ENCODE measurements at places on chromosomes 16 and 17.

- no peak for DNase-seq
Observed at GRCh38 chr16:68236826-68237242, 907 bp upstream of the ESRP2 start.

GRCh38 chr17:54455251-54455868, 445.3 kb upstream of the TOM1L1 start:
- DNase-seq: no peak

- DNase-seq: no peak
Observed at GRCh38 chr17:60247836-60248461, 98.2 kb downstream of the CA4 start.

DNA sequence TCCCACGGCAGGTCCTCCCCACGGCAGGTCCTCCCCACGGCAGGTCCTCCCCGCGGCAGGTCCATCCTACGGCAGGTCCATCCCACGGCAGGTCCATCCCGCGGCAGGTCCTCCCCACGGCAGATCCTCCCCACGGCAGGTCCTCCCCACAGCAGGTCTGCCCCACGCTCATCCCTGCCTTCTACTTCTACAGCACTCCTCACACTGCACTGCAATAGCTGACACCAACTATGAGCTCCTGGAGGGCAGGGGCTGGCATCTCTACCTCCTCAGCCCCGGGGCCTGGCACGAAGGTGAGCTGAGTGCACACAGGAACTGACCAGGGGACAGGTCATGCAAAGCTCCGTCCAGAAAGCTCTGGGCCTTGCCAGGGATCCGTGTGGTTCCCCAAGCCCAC, 45.3 kb downstream of the RPH3AL start:
- no peak for DNase-seq

DNA sequence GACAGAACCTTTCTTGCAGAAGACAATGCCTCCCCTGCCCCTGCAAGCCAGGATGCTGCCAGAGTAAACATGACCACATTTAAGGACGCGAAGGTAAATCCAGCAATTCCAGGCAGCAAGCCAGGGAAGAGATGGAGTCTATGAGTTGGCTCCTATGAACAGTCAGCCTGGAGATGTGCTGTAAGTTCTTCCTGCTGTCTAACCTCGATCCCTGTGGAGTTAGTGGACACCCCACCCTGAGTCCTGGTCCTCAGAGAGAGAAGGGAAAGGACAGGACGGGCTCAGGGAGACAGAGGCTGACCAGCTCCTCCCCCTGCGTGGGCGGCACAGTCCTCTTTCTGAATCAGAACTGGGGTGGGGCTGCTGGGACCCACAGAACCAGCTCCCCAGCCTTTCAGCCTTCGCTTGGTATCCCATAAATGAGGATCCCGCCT, 24.9 kb downstream of the CDC42EP4 start:
- DNase-seq: no peak

DNA sequence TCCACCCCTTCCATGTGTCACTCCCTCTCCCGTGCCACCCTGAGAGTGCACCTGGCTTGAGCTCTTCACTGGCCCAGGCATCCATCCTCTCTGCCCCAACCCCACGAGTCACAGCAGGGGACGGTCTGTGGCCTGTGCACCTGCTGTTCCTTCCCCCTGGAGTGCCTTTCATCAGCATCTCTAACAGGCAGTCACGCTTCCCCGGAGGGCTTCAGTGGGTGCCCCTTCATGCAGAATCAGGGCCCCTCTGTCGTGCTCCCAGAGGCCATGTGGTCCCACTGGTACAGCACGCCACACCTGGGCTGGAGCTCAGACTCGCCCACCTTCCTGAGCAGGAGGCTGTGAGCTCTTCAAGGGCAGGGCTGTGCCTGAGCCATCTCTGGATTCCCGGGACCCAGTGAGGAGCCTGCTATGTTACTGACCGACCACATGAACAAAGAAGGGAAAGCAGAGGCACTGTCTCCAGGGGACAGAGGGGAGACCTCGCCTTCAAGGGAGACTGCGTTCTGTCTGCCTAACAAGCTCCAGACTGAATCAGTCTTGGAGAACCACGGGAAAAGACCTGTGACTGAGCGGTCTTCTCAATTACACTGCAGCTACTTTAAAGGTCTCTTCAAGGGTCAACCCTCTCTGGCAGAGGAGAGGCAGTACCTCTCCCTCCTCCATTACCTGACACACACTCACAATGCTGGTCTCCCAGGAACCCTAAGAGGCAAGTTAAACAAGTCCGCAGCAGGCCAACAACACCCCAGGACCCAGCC, 78.8 kb upstream of the DOC2B start:
- no peak for DNase-seq

DNA sequence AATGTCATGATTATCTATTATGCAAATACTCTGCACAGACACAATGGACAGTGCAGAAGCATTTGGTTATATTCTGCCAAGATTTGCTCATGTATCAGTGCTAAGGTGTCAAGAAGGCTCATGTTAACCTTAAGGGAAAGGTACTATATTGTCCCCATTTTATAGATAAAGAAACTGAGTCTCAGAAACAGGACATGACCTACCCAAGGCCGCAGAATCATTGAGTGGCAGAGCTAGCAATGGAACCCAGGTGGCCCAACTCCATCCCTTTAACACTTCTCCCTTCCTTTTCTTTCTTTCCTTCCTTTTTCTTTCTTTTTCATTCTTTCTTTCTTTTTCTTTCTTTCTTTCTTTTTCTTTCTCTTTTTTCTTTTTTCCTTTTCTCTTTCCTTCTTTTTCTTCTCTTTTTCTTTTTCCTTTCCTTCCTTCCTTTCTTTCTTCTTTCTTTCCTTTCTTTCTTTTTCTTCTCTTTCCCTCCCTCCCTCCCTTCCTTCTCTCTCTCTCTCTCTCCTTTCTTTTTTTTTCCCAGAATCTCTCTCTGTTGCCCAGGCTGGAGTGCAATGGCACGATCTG, 149.8 kb downstream of the CPPED1 start:
- DNase-seq: no peak

- DNase-seq: peak; percentile 28
Observed at GRCh38 chr17:67891481-67892119, 66.3 kb downstream of the BPTF start.

- no peak for DNase-seq
Observed at GRCh38 chr16:71514476-71514875, 11.8 kb upstream of the CHST4 start.

DNA sequence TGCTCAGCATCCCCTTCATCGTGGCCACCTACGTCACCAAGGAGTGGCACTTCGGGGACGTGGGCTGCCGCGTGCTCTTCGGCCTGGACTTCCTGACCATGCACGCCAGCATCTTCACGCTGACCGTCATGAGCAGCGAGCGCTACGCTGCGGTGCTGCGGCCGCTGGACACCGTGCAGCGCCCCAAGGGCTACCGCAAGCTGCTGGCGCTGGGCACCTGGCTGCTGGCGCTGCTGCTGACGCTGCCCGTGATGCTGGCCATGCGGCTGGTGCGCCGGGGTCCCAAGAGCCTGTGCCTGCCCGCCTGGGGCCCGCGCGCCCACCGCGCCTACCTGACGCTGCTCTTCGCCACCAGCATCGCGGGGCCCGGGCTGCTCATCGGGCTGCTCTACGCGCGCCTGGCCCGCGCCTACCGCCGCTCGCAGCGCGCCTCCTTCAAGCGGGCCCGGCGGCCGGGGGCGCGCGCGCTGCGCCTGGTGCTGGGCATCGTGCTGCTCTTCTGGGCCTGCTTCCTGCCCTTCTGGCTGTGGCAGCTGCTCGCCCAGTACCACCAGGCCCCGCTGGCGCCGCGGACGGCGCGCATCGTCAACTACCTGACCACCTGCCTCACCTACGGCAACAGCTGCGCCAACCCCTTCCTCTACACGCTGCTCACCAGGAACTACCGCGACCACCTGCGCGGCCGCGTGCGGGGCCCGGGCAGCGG, 3.2 kb downstream of the UTS2R start:
- no peak for DNase-seq

- no peak for DNase-seq
Observed at GRCh38 chr16:31198207-31198882, 4.2 kb downstream of the PYCARD start.

DNA sequence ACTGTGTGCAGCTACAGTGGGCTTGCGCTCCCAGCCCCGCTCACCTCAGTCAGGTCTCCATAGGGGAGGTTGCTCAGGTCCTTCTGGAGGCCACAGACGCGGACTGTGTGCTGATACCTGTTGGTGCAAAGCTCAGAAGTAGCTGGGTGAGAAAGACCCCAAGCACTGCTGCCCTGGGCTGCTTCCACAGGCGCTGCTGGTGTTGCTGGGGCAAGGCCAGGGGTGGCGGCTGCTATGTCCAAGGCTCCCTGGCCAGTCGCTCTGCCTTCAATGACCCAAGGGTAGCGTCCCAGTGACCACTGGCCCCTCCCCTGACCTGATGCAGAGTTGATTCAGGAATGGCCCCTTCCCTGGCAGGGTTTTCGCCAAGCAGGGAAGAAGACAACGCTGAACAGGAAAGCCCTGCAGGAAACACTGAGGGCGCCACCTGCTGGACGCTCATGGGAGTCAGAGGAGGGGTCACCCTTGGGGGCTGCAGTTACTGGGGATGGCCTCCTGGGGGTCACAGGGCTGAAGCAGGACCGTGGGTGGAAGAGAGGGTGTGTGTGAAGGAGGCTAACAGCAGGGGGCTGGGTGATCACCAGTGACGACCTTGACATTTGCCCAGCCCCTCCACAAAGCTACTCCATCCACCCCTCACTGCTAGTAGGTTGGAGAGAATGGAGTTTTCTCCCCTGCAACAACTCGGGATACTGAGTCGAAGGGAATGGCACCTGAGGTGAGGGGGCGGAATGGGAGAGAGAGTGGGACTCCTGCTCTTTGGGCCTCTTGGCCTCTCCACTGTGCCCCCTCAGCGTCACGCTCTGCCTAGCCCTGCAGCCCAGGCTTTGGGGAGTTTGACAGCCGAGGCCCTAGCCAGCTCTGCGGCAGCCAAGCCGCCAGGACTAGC, 38.3 kb downstream of the ABCC12 start:
- DNase-seq: peak; percentile 75

DNA sequence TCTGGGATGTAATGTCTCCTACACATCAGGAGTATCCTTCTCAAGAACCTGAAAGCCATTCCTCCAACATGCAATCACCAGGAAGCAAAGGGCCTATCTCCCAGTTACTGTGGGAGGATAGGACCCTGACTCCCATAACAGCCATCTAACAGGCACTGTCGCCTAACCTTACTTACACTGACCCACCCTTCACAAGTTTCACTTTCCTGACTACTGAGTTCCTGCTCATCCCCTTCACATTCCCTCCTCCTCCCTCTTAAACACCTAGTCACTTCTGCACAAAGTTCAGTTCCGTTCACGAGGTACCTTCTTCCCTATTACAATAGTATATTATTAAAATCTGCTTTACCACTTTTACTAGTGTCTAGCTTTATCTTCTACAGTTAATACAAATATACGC, 1.3 kb downstream of the C17orf67 start:
- no peak for DNase-seq

- DNase-seq: peak; percentile 16
Observed at GRCh38 chr17:70767102-70767701, 597.9 kb downstream of the KCNJ2 start.

DNA sequence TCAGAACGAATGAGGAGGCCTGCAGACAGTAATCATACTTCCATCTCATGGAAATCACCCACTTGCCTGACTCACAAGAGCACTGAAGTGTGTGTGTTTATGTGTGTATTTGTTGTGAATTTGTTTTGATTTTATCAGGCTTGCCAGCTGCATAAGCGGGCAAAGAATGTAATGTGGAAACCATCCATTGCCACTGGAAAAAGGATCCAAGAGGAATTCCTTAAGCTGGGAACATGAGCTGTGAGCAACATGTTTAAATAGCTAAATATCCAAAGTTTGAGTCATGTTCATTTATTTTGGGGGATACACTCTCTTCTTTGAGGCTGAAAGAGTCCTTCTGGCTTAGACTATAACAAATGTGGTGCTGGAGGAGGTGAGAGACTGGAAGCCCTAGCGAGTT, 198.4 kb upstream of the TBX2 start:
- DNase-seq: no peak

DNA sequence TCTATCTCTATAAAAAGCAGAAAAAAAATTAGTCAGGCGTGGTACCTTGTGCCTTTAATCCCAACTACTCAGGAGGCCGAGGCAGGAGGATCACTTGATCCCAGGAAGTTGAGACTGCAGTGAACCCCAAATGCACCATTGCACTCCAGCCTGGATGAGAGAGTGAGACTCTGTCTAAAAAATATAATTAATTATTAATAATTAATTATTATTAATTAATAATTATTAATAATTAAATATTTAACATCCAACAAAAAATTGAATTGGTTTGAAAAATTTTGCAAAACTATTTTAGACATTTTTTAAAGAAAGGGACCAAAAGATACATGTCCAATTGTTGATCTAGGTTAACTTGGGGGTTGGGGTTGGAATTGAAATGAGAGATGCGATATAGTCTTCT, 51.0 kb downstream of the MYH3 start:
- no peak for DNase-seq

- DNase-seq: no peak
Observed at GRCh38 chr17:32485261-32486110, 1.3 kb upstream of the CDK5R1 start.

GRCh38 chr17:60804831-60805230, 127.2 kb downstream of the BCAS3 start:
- no peak for DNase-seq

Measured in HuH-7.5 (cell line).